ENCODE measurements at places on chromosomes 3 and 15.

- no peak for DNase-seq
These were observed 211.9 kb downstream of the CADM2 start for GRCh38 chr3:85170646-85171045.

GRCh38 chr3:16290827-16291196, 25.8 kb downstream of the OXNAD1 start:
- DNase-seq, result no peak

DNA sequence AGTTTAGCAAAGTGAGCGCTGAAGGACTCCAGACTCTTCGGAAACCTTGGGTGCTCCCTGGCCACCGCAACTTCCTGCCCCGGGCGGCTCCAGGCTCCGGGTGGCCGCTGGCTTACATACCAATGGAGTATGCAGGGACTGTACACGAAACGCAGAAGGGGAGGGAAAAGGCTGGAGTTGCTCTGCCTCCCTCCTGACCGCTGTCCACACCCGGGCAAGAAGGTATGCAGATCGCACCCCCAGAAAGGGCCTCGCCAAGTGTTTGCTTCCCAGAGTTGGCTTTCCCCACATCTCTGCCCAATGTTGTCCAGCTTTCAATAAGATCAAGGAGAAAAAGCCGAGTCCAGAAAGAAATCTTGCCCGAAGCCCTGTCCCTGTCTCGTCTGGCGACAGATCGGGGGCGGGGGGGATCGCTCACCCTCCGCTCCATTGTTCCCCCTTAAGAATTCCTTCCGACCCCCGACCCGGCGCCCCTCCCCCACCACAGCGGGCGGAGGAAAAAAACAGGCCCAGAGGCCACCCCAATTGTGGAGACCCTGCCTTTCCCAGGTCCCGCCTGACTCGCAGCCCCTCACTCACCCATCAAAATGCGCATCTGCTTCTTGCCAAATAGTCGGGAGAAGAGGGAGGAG, 533 bp downstream of the ARF4 start:
- peak; percentile 76 for DNase-seq

GRCh38 chr15:101325263-101326025, 30.4 kb upstream of the SNRPA1 start:
- DNase-seq, result no peak

DNA sequence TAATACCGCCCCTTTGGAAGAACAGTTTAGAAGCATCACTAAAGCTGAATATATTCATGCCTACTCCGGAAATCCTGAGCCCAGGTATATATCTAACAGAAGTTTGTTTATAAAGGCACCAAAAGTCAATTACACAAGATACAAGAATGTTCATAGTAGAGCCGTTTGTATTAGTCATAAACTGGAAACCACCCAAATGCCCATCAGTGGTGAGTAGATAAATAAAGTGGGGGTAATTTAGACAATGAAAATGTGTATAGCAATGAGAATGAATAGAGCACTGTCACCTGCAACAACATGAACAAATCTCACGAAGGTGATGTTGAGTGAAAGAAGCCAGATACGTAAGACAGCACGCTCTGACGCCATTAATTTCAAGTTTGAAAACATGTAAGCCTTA, 68.3 kb upstream of the GLCE start:
- DNase-seq, result no peak
